ENCODE measurements at places on chromosomes 12 and 14.

DNA sequence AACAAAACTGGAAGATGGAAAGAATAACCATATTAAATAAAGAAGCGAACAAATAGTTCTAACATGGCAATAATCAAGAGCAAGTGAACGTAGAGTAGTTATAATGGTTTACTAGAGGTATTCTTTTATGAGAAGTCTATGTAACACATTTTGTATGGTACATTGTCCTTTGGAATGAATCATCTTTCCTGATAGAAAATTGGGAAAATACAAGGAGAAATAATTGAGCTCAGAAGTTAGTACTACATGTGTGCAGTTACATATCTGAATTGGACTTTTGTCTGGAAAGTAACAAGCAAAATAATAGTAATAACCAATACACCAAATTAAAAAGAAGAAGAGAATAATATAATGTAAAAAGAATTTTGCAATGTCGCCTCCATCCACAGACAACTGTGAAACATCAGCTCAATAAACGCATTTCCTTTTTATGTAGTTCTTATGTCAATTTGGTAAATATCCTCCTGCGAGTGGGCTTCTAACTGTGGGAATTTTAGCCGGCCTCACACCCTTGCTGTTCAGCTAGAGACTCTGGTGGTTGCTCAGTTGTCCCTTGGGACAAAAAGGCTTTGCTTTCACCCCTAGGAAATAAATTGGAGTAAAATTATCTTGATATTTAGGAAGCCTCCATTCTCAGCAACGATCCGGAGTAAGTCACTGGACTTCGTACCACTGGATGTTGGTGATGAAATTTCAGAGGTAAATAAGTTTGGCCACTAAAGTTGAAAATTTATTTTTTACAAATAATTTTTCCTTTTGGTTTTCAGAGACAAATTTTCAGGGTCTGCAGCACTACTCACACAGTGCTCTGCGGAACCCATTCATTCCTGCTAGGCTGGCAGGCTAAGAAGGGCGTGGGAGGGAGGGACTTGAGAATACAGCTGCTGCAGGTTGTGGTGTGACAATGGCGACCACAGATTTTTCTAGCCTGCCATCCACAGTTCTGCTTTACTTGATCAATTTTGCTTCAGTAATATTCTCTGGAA, 1.1 kb upstream of the TUBA1A start:
- no peak for DNase-seq

GRCh38 chr12:6084261-6084968, 40.1 kb downstream of the VWF start:
- no peak for DNase-seq

DNA sequence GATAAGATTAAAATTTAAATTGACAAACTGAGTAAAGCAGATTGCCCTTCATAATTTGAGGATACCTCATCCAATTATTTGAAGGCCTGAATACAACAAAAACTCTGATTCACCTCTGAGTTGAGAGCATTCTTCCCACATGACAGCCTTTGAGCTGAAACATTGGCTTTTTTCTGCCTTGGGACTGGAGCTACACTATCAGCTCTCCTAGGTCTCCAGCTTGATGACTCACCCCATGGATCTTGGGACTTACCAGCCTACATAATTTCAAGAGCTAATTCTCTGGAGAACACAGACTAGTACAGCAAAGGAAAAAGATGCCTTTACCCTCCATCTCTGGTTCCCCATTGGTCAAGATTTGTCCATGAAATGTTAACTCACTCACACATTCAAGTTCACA, 555.1 kb downstream of the FOXG1 start:
- DNase-seq = no peak

DNA sequence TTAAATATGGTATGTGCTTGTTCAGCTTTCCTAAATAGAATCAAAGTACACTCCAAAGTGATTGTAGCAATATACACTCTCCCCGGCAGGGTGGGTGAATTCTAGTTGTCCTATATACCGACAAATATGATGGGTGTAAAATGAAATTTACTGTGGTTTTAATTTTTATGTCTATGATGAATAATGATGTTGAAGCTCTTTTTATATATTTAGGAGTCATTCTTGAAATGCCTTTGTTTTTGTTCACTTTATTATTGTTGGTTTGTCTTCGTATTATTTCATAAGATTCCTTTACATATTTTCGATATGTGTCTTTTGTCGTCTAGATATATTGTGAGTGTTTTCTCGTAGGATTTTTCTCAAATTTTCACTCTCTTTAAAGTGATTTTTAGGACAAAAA, 105.7 kb downstream of the PDE3A start:
- DNase-seq = no peak

Measured in stimulated activated CD4-positive, alpha-beta T cell treated with anti-CD3 and anti-CD28 coated beads, Interleukin-4, amount 100 ng/mL, for 1 hour (primary cell).